ENCODE measurements at places on chromosomes 7 and 10.
A peak's percentile ranks its signal among the peaks of the same experiment; 100 is the strongest.

GRCh38 chr10:28375399-28376354 lies 72.8 kb upstream of the MPP7 start:
- peak; percentile 12 for DNase-seq

GRCh38 chr7:87574630-87575029 lies 26.1 kb downstream of the ABCB1 start:
- DNase-seq = no peak

DNA sequence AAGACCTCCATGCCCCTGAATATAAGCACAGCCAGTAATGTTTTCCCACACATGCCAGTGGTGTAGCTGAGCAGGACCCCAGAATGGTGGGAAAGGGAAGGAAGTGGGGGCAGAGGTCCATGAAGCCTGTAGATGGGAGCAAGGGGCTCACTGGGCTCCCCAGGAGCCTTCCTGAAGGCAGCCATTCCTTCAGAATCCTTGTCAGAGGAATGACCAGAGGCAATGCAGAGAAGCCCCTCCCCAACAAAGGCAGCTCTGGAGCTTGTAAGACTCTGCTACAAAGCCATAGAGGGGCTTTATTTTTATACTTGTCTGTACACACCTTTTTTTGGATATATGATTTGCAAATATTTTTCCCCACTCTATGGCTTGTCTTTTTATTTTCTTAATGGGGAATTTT lies 165.0 kb upstream of the TCF7L2 start:
- DNase-seq = no peak

DNA sequence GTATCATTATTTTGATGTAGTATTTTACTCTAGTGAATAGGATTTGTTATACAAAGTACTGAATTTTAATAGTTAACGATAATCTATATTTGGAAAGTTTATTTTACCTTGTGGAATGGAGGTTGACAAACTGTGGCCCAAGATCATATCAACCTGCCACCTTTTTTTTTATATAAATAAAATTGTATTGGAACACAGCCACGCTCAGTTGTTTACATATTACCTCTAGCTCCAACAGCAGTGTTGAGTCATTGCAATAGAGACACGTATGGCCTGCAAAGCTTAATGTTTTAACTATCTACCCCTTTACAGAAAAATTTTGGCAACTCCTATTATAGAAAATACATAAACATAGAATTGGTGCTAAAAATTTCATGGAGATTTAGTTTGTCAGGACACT lies 239.3 kb downstream of the THSD7A start:
- DNase-seq = no peak

- DNase-seq = peak; percentile 81
These were observed at the start of gene GBX1 for GRCh38 chr7:151167197-151167961. Gene GBX1 (minus strand): TSS chr7:151167694. CDS start chr7:151167548, 146 bp downstream.

GRCh38 chr10:34200355-34200901 lies 614.7 kb downstream of the PARD3 start:
- DNase-seq = no peak

GRCh38 chr7:78280276-78280675 lies 481.7 kb downstream of the PHTF2 start:
- no peak for DNase-seq

- no peak for DNase-seq
These were observed 13.5 kb downstream of the PRF1 start for GRCh38 chr10:70588859-70589570.

- no peak for DNase-seq
These were observed 106.2 kb upstream of the KCTD7 start for GRCh38 chr7:66522518-66522917.

DNA sequence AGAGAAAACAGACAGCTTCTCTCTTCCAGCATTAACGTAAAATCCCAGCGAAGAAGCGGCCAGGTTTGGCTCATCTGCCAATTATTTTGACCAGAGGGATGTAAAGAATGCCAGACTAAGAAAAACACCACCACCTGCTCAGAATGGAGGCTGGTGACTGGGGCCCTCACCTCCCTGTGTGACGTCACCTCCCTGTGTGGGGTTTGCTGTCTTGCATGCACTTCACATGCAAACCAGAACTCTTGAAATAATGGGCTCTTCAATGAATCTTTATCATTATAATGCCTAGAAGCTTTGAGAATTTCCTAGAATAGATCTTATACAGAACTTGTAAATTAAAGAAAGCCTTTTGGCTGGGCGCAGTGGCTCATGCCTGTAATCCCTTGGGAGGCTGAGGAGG lies 101.8 kb upstream of the WAC start:
- no peak for DNase-seq

DNA sequence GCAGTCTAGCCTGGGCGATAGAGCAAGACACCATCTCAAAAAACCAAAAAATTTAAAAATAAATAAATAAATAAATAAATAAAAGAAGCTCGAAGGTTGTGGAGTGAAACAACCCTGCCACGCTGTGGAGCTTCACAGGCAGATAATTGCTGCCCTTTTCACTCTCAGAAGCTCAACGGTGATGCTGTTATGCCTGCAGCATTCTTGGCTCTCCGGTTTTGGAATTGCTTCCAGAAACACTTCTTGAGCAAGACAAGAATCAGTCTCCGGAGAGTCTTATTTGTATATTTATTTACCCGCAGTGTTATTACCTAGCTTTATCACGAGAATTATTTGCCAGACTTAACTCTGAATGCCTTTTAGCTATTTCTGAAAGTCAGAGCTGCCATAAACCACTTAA lies 40.5 kb upstream of the UBE2H start:
- DNase-seq = no peak

GRCh38 chr10:48551861-48552591 lies 52.8 kb downstream of the ARHGAP22 start:
- peak; percentile 54 for DNase-seq

DNA sequence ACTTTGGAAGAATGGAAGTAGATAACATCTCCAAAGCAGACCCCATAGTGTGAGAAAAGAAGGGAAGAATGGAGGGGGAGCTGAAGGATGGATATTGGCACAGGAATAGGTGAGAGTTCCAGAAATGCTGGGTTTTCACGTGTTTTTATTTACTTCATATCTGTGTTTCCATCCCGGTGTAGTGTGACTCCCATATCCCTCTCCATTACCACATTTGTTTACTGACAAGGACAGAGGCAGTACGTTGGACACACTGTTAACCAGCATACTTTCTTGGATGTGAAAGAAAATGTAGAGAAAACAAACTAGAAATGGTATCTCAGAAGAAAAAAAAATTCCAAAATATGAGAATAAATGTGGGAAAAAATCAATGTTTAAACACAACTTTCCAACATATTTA lies 124.4 kb upstream of the PFKP start:
- no peak for DNase-seq

DNA sequence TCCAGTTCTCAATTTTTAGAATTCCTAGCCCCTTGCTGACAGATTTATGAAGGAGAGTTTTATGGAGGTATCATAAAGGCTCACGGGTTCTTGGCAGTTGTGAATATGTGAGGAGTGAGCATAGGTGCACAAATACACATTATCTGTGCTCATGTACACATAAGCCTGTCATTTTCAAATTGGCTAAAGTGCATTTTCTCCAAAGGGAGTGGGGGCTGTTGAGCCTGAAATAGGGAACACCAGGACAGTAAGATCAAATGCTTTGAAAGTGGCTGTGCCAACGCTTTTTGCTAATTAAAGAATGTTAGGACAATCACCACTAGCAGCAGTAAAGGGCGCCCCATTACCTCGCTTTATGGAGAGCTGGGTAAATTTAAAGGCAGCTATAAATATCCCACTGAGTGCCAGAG lies 8.3 kb upstream of the LRRC4 start:
- DNase-seq = no peak

DNA sequence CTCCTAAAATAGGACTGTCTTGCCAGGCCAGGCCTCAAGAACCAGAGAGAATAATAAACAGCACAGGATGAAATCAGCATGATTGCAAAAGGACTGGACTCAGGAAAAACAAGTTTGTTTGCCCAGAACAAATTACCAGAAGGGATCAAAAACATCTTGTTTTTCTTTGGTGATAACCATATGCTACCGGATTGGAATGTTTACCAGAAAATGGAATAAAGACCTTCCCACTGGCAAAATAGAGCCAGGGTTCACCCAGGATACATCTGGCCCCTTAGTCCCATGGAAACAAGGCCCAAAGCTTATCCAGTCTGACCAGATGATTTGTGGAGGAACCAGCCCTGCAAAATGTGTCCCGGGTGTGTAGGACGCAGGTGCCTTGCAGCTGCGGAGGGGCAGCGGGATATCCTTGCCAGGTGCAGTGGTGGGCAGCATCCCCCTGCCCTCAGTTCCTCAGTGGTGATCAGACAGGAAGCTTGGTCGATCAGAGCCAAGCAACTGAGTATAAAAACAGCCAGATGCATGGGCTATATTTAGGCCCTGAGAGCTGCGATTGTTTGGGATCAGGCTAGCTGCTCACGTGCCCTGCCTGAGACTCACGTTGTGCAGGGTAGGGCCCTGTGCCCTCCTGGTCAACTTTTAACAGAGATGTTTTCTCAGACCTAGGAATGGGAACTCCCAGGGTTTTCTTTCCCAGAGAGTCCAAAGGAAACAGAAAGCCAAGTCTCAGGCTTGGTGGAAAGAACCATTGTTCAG lies 4.6 kb upstream of the ZNF22 start:
- DNase-seq = no peak

DNA sequence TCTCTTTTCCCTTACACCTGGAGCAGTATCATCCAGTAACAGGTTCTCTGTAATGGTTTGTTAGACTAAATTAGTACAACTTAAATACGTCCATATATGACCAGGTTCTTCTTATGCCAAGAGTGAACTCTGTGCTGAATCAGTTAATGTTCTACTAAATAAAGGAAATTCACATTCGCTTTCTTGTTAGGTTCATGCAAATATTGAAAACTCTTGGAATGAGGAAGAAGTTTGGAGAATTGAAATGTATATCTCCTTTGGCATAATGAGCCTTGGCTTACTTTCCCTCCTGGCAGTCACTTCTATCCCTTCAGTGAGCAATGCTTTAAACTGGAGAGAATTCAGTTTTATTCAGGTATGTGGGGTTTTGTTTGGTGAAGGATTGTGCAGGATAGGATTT lies 15.3 kb upstream of the CFAP69 start:
- DNase-seq = no peak

DNA sequence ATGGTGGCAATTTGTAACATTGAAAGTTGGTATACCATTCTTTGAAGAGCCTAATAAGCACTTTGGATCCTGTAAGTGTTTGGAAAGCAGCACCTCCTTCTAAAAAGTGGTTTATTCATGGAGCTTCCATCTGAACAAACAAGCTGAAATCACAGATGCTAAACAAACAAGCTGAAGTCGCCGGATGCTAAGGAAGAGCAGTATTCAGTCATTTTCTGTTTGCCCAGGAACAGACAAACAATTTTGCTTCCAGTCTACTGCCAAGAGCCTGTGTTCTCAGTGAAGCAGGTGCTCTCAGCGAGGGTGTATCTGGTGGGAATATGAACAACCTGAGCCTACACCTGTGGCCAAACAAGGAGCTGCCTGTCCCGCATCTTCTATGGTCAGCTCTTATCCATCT lies 6.3 kb downstream of the COL28A1 start:
- DNase-seq = no peak

DNA sequence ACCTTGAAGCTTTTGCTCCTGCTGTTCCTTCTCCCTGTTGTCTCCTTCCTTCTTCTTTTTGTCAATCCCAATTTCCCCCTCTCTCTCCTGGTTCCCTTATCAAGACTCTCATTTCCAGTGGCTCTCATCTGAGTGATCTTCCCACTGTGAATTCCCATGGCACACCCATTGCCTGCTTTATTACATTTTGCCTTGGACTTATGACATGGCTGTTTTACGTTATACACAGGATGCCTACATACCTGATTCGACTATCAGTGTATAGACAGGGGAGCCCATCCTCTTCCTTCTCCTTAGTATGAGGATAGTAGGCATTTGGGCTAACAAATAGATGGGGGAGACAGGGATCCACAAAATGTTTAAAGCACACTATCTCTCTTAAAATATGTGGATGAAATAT lies 39.9 kb upstream of the EFCAB10 start:
- DNase-seq = no peak

GRCh38 chr7:75723444-75723843 lies 15.3 kb downstream of the HIP1 start:
- no peak for DNase-seq

DNA sequence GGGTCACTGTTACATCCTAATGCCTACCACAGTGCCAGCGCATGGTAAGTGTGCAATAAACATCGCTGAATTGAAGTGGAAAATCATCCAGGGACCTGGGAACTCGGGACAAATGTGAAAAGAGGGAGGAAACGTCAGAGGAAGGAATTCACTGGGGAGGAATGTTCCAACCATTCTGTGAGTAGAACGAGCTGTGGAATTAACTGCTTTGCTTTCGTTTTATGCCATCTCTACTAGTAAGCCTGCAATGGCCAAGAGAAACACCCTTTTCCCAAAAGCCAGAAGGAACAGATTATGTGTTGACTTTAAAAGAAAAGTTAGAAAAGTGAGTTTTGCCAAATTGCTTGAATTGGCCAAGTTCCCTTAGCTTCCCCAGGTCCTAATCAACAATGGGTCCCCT lies 1044.9 kb downstream of the TYW1 start:
- DNase-seq = no peak

DNA sequence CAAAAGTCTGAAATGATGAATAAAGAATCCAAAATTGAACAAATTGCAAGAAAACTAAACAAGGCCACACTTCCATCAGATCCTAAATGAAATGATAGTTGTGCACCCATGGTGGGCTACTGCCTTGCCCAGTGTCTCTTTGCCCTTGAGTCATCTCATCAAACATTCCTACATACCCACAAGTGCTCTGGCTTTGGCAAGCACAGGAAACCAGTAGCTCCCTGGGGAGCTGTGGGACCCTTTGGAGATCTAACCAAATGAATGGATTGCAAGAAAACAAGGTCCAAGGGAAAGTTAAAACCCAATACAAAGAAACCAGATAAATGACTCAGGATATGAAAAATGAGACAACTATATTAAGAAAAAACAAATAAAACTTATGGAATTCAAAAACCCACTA lies 129.8 kb upstream of the TMEM229A start:
- DNase-seq = no peak

GRCh38 chr10:28838908-28839307 lies 161.6 kb downstream of the BAMBI start:
- no peak for DNase-seq

DNA sequence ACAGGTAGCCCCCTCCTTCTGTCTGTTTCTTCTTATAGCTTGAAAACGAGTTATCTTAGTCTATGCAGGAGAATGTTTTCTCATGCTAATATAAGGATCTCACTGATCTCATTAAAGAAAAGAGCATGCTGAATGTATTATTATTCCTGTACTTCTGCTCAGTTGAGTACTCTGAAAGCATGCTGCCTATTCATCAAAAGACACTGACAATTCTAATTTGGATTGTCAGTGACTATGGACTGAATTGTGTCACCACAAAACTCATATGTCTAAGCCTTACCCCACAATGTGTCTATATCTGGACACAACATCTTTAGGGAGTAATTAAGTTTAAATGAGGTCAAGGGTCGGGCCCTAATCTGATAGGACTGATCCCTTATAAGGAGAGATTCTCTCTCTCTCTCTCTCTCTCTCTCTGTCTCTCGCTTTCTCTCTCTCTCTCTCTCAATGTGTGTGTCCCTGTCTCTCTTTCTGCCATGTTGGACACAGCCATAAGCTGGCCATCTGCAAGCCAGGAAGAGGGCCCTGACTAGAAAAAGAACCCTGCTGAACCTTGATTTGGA lies 98.4 kb downstream of the GNAT3 start:
- no peak for DNase-seq
